NCI-H2081 treated with DMSO at 0.1 percent for 48 hours (cell line): ENCODE measurements at places on chromosomes 5 and 9.

GRCh38 chr5:65730910-65731309, 8.9 kb downstream of the NLN start:
- DNase-seq = no peak

GRCh38 chr9:121305269-121305994, 37.5 kb downstream of the GSN start:
- no peak for DNase-seq

GRCh38 chr5:68730220-68730978, 363.4 kb upstream of the SLC30A5 start:
- no peak for DNase-seq

DNA sequence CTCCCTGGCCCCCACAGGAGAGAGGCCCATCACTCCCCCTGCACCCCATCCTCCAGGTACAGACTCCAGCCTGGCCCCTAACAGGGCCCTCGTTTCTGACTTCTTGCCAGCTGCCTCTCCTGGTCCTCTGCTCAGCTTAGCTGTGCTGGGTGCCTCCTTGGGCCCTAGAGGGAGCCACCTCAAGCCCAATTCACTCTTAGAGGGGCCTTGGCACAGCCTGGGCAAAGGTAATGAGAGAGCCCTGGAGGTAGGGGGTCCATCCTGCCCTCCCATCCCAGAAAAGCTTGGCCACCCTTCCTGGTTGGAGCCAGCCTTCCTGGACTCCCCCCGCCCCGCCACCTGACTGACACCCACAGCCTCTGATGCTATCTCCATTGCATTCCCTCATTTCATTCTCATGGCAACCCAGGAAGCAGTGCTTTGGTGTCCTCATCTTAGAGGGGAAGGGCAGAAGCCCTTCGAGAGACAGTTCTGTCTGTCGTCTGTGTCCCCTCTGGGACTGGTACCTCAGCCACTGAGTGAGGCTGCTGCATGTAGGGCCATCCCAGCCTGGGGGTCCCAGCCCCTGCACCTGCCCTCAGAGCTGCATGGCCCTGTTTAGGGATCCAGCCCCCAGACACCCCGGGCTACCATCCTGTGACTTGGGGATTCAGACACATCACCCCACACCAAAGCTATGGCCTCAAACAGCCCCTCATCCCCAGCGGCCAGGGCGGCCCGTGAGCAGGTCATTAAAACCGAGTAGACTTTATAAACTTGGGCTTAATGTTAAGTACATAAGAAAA, 95.5 kb downstream of the BARX1 start:
- DNase-seq = no peak

DNA sequence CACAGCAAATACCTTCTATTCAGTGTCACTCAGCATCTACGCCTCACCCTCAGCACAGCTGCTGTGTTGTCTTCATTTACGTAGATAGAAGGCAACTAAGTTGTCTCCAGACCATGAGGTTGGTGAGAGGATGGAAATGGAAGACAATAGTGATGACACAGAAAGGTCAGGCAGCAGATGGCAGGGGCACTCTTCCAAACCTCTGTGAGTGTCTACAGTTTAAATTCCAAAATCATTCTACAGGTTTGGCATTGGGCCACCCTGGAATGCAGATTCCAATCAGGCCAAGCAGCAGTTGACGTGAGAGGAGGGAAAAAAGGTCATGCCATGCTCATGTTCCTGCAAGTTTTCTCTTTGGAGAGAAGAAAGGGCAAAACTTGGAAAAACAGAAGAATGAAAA, 68.7 kb upstream of the ADAMTSL1 start:
- no peak for DNase-seq

GRCh38 chr9:95478335-95478734, 38.4 kb downstream of the PTCH1 start:
- no peak for DNase-seq

DNA sequence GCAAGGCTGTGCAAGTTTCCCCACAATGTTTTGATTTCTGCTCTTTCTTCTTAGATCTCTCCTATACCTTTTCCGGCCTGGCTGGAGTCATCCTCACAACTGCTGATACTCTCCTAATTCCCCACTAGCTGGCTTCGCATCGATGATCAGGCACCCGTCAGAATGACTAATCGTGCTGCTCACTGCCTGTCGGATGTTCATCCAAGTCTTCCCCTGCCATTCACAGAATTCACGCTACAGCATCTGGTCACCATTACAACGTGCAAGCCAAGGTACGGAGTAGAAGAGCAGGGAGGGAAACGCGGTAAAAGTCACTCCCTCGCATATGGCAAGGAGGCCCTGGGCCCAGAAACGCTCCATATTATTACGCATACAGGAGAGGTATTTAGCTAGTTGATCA, 35.1 kb downstream of the CDH10 start:
- no peak for DNase-seq

DNA sequence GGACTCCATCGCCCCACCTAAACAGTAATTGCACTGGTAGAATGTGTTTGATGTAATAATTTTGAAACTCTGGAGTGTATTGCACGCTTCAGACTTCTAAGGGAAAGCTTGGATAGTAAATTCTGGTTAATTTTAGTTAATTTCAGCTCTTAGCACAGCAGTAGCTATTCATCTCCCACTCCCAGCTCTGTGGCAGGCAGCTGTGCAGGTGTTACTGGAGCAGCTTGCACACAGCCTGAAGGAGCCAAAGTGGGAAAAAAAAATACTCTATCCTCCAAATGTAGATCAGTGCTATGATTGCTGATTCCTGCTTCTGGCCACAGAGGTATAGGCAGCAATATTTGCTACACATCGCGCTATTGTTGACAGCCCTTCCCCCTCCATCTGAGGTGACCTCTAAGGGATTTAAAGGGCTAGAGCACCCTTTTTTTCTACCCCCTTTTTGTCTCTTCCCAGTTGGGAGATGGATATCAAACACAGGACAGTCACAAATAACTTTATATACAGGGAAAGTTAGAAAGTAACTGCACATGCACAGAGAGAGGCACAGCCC, 97.4 kb downstream of the KCTD16 start:
- peak; percentile 58 for DNase-seq

- no peak for DNase-seq
Measured at GRCh38 chr5:172801179-172801671, 30.2 kb upstream of the DUSP1 start.

DNA sequence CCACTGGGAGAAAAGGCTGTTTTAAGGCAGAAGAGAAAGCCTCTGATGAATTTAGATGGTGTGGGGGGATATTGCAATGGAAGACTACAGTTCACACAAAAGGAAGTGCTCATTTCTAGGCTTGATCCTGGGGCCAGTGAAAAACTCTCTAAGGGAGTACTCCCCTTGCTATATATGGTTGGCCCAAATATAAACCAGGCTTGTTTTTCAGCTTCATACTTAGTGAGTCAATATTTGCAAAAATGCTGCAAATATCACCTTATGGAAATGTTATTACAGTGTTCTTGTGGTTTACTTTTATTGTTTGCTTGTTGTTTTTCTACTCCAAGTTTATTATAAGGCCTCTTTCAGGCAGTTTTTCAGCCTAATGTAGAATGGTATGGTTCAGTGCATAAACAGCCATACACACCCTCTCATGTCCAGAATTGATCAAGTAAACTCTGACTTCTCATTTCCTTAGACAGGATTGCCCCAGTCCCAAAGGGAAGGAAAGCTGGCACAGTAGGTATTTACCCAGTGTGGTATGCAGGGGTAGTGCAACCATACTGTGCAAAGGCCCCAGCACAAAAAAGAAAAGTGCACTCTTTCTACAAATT, 115.1 kb downstream of the FEM1C start:
- no peak for DNase-seq

DNA sequence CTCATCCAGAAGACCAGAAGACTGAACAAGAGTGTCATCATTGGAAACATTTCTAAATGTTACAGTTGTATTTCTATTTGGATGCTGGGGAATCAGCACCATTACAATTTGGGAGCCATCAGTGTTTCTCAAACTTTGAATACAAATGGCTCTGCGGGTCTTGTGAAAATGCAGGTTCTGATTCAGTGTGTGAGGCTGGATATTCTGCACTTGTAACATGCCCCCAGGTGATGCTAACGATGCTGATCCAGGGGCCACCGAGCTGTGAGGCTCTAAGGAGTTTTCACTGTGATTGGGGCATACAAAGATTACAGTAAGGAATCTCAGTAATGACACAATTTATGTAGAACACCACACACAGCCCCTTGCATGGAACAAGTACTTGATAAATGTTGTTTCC, 167.7 kb downstream of the ACTL7B start:
- DNase-seq = no peak

DNA sequence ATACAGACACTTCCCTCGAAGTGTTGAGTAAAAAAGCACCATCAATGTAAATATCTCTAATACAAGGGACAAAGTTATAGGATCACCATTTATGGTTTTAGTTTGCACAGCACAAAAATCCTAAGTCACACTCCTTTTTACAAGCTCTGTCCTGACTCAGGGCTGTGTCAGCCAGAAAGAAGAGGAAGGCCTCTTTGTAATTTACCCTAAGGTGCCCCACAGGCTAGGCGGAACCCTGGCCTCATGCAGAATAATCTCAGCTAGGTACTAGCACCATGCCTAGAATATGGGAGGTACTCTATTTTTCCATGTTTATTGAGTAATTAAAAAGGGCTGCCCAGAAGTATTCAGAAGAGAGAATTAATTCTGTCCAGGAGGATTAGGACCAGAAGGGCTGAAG, 36.9 kb downstream of the HAVCR1 start:
- no peak for DNase-seq
